ENCODE measurements at places on chromosomes 3 and 15. TPM values are rescaled to one million over a fixed set of nuclear protein-coding genes. Genes with fewer than 3 reads are reported as not detected.

DNA sequence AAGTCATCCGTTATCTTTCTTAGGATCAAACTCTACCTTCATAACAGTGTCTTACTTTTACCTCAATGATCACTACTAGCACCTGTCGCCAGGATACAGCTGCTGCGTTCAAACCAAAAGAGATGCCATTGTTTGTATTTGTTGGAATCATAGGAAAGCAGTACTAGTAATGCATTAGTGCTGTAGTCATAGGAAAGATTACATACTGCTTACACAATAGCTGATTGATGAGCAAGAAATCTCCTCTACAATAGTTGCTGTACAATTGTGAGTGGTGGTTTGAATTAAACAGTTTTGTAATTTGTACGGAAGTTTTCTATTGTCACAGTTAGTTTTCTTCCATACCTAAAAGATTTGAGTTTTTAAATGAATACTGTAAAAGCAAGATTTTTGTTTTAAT is 21.4 kb downstream of the ACAP2 start:
- DNase-seq, result no peak
- H3K27ac ChIP-seq, result no peak overlapping the region
- no peak overlapping the region for H3K4me3 ChIP-seq
- H3K27me3 ChIP-seq, result no peaks in the 10 kb centered on the region
- H3K36me3 ChIP-seq, result no peaks in the 10 kb centered on the region
- no peaks in the 10 kb centered on the region for H3K4me1 ChIP-seq

- H3K4me3 ChIP-seq, result no peak overlapping the region
- no peaks in the 10 kb centered on the region for H3K27me3 ChIP-seq
- no peaks in the 10 kb centered on the region for H3K4me1 ChIP-seq
- DNase-seq, result no peak
- H3K27ac ChIP-seq, result no peak overlapping the region
These were observed 625.5 kb downstream of the NAALADL2 start for GRCh38 chr3:175484666-175485065.

GRCh38 chr3:5463991-5464390 is 276.5 kb downstream of the EDEM1 start:
- H3K4me1 ChIP-seq, result no peaks in the 10 kb centered on the region
- no peak for DNase-seq
- H3K27me3 ChIP-seq, result no peaks in the 10 kb centered on the region
- H3K4me3 ChIP-seq, result no peak overlapping the region
- no peaks in the 10 kb centered on the region for H3K36me3 ChIP-seq
- no peak overlapping the region for H3K27ac ChIP-seq

GRCh38 chr15:65829130-65829764 is 37.2 kb upstream of the DENND4A start:
- no peak for DNase-seq
- no peak overlapping the region for H3K27ac ChIP-seq
- H3K4me1 ChIP-seq, result peaks cover 12% of the 10 kb centered on the region
- H3K4me3 ChIP-seq, result no peak overlapping the region

GRCh38 chr3:123385001-123385401 is 63.9 kb downstream of the ADCY5 start:
- H3K4me1 ChIP-seq, result no peaks in the 10 kb centered on the region
- peak; percentile 51 for DNase-seq
- H3K27me3 ChIP-seq, result no peaks in the 10 kb centered on the region
- H3K4me3 ChIP-seq, result no peak overlapping the region
- no peaks in the 10 kb centered on the region for H3K36me3 ChIP-seq
- H3K27ac ChIP-seq, result no peak overlapping the region

Gene MORC1
- not detected for total RNA-seq

Gene CLRN1
- not detected for total RNA-seq

Gene SPINK8
- not detected for total RNA-seq

Gene RNF123
- 26.2 TPM for total RNA-seq

Gene RARRES1
- 3.5 TPM for total RNA-seq
